ENCODE measurements at places on chromosomes 1 and 21.

DNA sequence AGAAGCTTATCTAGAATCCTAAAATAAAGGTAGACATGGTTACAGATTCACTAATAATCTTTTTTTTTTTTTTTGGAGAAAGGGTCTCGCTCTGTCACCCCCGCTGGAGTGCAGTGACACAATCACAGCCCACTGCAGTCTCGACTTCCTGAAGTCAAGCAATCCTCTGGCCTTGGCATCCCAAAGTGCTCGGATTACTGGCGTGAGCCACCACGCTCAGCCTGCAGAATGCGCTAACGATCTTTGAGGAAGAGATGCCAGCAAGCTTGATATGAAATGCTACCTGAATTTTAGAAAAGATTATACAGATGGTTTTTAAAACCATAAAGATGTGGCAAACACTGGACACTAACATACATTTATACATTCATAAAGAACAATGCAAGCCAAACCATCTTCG is 4.1 kb upstream of the GNPAT start:
- no peak for DNase-seq

DNA sequence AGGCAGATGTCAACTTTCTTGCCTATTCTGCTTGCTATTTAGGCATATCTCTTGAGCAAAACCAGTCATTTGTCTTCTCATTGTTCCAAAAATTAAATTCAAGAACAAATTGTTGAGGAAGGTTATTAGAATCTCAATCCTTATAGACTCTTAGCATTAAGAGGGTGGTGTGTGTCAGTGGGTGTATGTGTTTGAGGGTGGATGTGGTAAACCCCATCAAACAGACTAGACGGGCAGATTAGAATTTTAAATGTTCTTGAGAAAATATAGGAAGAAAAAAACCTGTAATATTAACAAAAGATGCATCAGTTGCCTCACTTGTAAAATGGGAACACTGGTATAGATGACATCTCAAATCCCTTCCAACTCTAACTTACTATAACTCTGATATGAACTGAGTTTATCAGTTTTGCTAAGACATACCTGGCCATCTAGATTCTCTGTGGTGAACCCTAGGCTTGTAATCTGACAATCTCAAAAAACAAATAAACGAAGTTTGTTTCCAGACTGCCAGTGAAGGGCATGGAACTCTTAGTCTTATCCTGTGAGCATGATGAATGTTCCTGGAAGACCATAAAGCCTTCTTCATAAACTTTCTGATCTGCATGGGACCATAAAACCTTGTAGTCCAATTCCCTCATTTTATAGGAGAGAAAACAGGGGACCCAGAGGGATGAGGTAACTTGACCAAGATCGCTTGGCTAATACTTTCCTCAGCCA is 176.3 kb upstream of the SGIP1 start:
- DNase-seq, result no peak

GRCh38 chr1:27689423-27690173 is 17.6 kb upstream of the IFI6 start:
- no peak for DNase-seq

DNA sequence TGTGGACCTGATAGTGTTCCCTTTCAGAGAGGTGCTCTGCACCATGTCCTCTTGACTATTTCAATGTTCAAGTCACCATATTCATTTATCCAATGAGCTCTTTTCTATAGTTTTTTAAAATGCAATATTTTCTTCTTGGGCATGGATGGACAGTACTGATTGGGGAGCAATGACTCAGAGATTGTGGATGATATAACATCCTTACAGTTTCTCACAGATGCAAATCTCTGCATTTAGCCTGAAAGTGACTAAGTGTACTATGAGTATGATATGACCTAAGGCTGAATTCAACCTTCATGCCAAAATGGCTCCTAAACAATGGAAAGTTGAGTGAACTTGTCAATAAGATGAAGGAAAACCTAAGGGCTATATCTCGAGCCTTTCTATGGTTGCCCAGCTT is 36.5 kb downstream of the C4BPA start:
- DNase-seq, result no peak

- DNase-seq, result no peak
These were observed 27.6 kb downstream of the C2CD2 start for GRCh38 chr21:41926117-41926806.

DNA sequence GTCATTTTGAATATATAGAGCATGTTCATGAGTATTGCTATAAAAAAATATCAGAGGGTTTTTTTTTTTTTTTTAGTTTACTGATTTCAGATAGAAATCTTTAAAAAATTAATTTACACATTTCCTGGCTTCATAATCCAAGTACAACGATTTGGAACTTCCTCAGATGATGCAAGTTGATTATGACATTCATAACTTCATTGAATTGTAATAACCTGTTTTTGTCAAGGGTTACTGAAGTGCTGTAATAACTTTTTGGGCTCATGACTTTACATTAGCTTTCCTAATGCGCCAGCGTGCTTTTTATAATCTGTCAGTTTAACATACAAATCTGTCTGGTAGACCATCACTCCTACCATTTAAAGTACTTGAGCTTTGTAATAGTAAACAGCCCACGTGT is 81.3 kb downstream of the SASS6 start:
- no peak for DNase-seq

- DNase-seq, result no peak
These were observed 27.7 kb downstream of the TRIM11 start for GRCh38 chr1:228378873-228379460.

- peak; percentile 88 for DNase-seq
These were observed at the start of gene PRRC2C for GRCh38 chr1:171485375-171486047. Gene PRRC2C, plus strand, starts transcription at chr1:171485530. Its CDS starts 26,559 bp downstream, at chr1:171512089.

DNA sequence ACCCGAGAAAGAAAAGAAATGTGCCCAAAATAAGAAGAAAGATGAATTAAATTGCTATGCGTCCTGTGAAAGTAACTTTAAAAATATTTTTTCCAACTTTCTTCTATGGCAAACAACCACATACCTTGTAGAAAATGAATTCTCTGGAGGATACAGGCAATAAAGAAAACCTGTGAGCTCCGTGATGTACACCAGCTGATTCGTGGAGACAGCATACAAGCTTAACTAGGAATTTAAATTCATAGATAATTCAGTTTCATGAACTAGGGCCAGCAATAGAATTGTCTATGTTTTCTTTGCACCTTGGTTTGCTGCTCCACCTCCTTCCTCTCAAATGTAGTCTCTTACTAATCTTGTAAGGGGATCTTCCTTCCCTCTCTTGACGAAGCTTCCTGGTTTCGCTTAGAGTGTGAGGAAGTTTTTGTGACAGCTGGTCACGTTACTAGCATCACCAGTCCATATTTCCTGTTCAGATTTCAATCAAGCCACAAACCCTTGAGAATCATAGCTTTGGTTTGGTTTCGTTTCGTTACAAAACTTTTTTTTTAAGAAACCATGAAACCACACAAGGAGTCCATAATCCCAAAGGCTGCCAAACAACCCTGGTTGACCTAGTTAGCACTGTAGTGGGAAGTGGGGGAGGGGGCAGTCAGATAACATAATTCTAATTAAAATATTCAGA is 35.8 kb downstream of the GREM2 start:
- DNase-seq, result no peak

GRCh38 chr1:6461051-6461530 is 4.9 kb downstream of the TNFRSF25 start:
- DNase-seq, result no peak

- no peak for DNase-seq
These were observed 10.6 kb upstream of the GADD45A start for GRCh38 chr1:67674260-67675011.

GRCh38 chr1:100706856-100707255 is 12.7 kb upstream of the VCAM1 start:
- DNase-seq, result no peak

DNA sequence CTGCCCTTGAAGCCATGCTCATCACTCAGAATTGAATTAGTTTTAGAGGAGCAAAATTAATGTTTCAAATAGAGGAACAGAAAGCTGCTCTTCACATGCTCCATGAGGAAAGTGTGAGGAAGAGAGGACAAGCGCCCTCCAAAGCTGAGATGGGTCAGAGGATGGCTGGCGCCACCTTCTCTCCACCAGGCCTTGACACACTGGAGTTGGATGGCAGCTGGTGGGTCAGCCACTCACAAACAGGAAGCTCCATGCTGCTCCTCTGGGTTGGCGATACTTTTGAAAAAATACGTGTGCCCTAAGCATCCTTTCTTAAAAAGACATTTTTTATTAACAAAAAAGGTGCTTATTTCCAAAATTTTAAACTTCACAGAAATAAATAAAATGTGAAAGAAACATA is 3.1 kb upstream of the CD2 start:
- DNase-seq, result no peak
